ENCODE measurements at places on chromosomes 12 and 14.

DNA sequence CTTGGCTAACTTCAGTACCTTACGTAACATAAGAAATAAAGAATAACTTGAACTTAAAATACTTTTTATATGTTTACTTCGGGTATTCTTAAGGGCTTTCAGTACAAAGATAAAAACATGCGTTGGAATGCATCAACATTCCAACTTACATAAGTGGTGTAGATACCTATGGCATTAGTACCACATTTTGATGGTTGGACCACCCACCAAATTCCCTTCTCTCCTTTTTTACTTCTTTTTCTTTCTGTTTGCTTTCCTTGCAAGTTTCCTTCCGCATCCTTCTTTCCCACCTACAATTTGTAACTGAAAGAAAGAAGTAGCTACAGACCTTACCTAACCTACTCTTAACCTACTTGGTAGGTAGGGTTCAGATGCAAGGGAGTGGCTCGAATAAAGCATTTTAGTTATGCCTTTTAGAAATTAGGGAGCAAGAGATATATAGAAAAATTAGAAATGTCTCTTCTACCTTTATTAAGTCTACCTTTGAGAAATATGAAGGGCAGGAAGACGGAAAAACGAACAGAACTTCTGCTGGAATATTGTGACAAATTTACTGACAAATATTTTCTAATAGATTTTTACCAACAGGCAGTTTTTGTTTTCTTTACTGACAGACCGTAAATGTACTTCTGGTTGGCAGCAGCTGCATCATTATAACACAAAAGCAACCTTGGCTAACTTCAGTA is 2.1 kb upstream of the ARHGAP5 start:
- DNase-seq = no peak

GRCh38 chr14:74243051-74243450 is 3.8 kb downstream of the VSX2 start:
- no peak for DNase-seq

- no peak for DNase-seq
Observed at GRCh38 chr14:54424479-54424901, 16.7 kb downstream of the CNIH1 start.

GRCh38 chr14:99687284-99688209 is 3.4 kb downstream of the CYP46A1 start:
- DNase-seq = no peak

GRCh38 chr14:91005716-91006115 is 54.7 kb downstream of the RPS6KA5 start:
- DNase-seq = no peak

DNA sequence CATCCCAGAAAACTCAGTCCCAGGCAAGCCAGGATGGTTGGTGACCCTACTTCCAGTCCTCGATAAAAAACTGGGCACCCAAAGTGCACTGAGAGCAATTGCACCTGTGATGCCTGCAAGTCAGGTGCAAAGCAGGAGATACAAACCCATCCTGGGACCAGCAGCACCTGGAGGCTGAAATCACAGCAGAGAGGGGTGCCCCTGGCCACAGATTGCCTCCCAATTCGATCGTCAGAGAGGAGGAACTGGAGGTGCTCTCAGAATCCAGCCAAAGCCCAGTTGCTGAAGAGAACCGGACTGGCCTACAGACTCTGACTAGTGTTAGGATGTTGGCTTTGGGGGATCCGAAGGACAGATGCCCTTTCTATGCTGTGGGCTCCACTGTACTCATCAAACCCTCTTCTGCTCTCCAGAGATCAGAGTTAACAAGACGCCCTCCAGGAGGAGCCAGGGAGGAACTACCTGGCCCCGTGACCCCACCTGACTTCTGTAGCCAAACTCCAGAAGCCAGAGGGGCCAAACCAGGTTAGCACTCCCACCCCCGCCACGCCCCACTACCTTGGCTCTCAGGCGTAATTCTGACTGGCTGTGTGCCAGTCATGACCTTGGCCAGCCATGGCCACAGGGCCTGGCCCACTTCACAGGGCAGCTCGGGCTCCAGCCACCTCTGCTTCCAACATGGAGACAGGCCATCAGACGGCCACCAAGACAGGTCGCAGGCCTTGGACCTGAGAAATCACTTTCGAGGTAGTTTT is 284.5 kb upstream of the RTL1 start:
- no peak for DNase-seq

GRCh38 chr12:82873951-82874350 is 187.2 kb downstream of the TMTC2 start:
- no peak for DNase-seq

GRCh38 chr12:6200256-6201212 is at the start of gene CD9:
Gene CD9, plus strand, starts transcription at chr12:6200400. Its CDS starts 100 bp downstream, at chr12:6200500.
- DNase-seq = no peak

DNA sequence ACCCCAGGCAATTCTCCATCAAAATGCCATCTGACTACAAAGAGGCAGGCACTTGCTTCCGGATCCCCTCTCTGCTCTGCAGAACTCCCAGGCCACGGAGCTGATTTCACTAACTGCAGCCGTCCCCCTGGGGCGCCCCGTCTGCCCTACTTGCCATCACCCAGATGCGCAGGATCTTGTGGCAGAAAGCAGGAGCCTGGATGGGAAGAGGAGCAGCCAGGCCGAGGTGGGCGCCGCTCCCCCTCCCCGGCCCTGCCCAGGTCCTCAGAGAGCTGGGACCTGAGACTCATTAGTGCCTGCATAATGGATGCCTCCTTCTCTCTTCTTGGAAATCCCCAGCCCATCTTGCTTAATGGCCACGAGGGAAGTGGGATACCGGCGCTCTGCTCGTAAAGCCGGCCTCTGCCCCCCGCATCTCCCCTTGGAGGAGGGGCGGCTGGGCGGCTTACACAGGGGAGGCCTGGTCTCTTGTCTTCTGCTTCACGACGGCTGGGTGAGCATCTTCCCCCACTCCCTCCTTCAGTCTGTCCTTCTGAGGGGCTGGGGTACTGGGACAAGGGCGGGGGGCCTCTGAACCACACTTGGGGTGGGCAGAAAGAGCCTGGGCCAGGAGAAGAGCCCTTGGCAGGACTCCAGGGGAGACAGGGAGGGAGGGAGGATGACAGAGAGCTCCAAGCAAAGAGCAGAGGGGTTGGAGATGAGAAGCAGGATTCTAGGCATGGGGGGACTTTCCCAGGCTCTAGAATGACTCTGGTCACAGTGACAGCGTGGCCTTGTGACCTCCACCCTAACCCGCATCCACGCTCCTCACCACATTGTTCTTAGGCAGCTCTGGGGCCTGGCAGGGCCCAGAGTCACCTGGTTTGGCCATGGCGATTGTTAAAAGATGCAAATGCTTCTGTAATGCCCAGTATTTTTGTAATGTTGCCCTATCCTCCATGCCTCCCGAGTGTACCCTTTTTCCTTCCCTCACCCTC is 19.4 kb upstream of the EML1 start:
- no peak for DNase-seq

DNA sequence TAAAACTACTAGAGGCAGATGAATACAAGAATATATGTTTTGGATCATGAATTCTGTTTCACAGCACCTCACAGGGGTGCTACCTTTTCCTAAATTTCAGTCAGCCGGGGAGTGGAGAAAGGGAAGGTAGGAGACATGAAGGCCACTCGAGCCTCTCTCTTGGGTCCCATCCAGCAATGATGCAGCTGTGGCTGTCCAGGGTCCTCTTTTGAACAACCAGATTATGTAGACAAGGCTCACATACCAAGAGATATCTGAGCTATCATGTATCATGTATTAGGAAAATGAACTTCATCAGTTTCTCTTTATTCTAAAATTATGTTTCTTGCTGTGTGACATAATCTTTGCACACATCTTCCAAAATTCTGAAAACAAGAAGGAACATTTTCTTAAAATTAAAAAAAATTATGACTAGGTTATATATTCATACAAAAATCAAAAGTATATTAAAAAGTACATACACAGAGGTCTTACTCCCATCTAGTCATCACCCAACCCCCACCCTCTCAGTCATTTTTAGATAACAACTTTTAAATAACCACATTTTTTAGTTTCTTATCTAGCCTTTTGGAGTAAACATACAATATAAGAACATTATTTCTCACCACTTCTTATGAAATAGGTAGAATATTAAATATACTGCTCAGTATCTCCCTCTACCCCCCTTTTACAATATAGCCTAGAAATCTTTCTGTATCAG is 88.7 kb downstream of the ACADS start:
- DNase-seq = no peak

DNA sequence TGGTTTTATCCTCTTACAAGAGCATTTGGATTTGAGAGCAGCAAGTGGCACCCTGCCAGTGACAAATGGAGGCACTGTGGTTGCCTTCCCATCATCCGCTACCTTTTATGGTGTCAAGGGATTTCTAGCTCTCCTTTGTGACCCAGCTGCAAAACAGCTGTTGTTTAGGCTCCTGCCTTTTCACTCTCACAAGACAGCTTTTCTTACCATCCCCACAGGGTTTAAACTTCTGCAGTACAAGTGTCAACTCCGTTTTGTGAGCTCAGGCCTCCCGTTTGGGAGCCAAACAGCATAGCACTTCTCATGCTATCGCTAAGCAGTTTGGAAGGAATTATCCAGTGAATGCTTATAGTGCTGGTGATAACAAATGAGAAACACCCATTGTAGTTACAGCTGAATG is 331.4 kb downstream of the TMTC2 start:
- no peak for DNase-seq

GRCh38 chr14:105602243-105602750 is 75.9 kb downstream of the TMEM121 start:
- no peak for DNase-seq

DNA sequence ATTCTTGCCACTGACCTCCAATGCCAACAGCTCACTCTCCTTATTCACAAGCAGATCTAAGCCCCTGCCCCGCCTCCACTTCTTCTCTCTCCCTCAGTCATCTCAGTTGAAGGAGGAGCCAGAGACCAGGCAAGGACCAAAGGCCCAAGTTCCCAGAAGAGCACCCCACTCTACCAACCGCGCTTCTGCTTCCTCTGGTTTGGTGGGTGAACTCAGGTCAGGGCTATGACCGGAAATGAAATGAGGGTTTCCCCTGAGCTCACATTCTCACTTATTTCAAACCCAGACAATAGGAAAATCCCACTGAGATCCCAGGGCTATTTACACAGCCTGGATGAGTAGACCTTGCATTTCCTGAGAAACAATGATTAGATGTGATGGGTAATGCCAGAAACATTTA is 9.9 kb downstream of the DPF3 start:
- no peak for DNase-seq

- no peak for DNase-seq
Observed at GRCh38 chr12:114313910-114314309, 92.0 kb downstream of the TBX5 start.

- no peak for DNase-seq
Observed at GRCh38 chr12:105352052-105352451, 21.6 kb downstream of the C12orf75 start.

DNA sequence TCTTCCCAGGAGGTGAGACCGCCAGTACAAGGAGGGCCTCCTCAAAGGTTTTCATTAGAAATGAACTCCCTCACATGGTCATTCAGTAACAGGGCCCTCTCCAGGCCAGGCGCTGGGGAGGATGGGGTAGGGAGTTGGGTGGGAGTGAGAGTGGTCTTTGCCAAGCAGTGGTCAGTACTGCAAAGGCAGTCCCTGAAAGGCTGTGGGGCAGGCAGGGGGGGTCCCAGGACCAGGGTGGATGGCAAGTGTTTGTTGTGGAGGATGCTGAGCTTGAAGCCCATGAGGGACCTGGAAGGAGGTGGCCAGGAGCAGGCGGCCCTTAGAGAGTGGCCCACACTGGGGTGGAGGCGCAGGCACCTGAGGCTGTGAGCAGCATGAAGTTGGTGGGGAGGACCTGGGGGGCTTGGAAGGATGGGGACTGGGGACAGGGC is 26.1 kb downstream of the CEP170B start:
- no peak for DNase-seq

DNA sequence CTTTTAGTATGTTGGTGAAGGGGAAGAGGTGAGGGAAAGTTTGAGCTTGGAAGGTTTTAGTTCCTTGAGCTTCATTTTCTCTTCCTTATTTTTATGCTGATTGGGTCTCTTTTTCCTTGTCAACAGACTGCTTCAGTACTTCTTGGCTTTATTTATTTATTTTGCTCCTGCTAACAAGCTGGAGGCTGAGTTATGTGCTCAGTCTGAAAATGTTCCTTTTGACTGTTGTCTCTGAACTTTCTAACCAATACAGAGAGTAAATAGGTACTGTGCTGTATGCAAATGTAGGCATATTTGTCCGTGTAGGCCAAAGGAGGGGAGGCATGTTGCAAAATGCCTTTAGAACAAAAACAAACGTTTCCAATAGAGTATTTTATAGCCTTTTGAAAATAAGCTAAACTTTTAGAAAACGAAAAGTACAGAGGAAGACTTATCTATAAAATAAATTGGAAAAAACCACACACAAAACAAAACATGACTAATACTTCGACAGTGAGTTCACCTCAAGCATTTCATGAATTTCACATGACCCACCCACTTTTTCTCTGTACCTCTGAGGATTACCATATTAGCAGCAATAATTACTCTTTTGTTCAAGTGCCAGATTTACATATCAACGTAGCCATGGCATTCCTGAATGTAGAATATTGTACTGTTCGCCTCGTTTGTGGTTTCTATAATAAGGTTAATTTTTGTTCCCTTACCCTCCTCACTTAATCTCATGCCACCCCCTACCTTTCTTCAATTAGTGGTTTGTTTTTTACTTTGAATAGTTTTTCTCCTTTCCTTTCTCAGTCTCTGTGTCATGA is 4.7 kb upstream of the CREBL2 start:
- DNase-seq = no peak

GRCh38 chr12:132783917-132784531 is 22.4 kb upstream of the ANKLE2 start:
- no peak for DNase-seq
